NCI-H748 treated with DMSO at 0.1 percent for 48 hours (cell line): ENCODE measurements at places on chromosomes 4 and X.
A peak's percentile ranks its signal among the peaks of the same experiment; 100 is the strongest.

- DNase-seq: no peak
These were observed 12.6 kb upstream of the GBA3 start for GRCh38 chr4:22680065-22680642.

- no peak for DNase-seq
These were observed 6.6 kb upstream of the MAGEB17 start for GRCh38 chrX:16160729-16161128.

- no peak for DNase-seq
These were observed 56.4 kb downstream of the UBE2K start for GRCh38 chr4:39754309-39754708.

- no peak for DNase-seq
These were observed 631.0 kb upstream of the SPANXN1 start for GRCh38 chrX:144616317-144616716.

GRCh38 chrX:123188081-123188480, 4.0 kb downstream of the GRIA3 start:
- no peak for DNase-seq

GRCh38 chrX:113392355-113392754, 551.7 kb upstream of the AMOT start:
- DNase-seq: no peak

DNA sequence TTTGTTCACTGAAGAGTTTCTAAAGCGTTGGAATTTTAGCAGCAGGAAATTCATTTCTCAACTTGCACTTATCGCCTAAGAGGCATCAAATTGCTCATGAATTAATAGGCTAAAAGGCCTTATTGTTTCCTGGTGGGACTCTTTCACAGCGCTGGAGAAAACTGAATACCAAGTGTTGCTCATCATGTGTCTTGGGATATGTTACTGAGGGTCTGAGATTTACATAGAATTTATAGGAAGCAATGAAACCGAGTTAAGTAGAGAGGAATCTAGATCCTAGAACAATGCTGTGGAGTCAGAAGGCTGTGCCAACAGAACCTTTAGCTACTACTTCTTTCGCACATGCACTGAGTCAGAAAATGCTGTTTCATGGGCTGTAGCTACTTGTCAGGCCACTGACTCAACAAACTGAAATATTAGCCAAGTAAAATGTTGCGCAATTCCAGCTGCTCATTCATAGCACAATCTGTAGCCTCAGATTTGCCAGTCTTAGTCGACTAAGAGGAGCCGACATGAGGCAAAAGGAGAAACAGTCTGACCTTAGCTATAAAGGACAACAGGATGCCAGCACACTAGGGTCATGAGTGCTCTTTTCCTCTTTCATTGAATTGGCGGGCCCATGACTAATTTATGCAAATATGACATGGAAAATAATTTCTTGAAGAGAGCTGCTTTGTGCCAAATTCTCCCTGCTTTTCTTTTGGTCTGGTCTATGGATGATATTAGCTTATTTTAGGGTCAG, 35.9 kb upstream of the CXCL8 start:
- DNase-seq: no peak

- DNase-seq: no peak
These were observed 45.1 kb upstream of the LAMP2 start for GRCh38 chrX:120514236-120514635.

GRCh38 chr4:160184884-160185283, 1082.0 kb downstream of the RAPGEF2 start:
- DNase-seq: no peak

DNA sequence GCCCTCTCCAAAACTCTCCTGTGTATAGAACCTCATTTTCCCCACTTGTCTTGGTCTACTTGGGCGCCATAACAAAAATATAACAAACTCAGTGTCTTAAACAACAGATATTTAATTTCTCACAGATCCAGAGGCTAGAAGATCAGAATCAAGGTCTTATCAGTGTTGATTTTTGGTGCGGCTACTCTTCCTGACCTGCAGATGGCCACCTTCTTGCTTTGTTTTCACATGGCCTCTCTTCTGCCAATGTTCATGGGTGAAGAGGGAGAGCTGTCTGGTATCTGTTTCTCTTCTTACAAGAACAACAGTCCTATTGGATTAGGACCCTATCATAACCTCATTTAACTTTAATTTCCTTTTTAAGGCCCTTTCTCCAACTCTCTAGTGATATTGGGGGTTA, 177.3 kb downstream of the PABPC4L start:
- peak; percentile 16 for DNase-seq

DNA sequence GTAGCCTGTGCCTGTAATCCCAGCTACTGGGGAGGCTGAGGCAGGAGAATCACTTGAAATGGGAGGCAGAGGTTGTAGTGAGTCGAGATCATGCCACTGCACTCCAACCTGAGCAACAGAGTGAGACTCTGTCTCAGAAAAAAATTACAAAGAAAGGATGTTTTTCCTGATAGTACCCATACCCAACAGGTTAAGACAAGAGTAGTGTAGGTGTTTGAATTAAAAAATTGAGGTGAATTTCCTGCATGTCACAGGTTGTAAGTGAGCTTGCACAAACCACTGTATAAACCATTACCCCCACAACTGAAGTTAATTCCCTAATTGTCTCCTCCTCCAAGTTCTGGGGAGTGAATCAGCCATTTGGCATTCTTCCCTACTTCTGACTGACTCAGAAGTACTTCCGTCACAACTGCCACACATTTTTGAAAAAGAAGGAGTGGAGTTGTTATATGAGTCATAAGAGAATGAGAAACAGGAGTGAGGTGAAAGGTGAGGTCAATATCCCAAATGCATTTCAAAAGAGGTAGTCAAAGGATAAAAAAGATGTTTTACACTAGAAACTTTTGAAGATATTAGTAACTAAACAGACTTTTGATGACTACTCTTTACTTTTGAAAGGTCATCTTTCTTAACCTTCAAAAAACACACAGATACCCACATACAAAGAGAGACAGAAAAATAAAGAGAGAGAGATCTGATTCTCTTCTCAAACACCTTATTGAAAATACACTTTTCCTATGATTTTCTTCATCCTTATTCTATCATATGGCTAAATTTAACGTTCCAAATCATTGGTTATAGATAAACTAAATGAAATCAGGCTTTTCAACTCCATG, 134.5 kb downstream of the BTC start:
- no peak for DNase-seq

GRCh38 chrX:50697691-50698090, 116.3 kb downstream of the SHROOM4 start:
- no peak for DNase-seq
